ENCODE measurements at places on chromosomes 5 and 9. TPM values are rescaled to one million over a fixed set of nuclear protein-coding genes. Genes with fewer than 3 reads are reported as not detected.

The CMBL gene
- 3.7 TPM for total RNA-seq

GRCh38 chr9:105004466-105005090 is 76.6 kb upstream of the ABCA1 start:
- H3K4me1 ChIP-seq = no peaks in the 10 kb centered on the region
- no peaks in the 10 kb centered on the region for H3K36me3 ChIP-seq
- H3K4me3 ChIP-seq = no peak overlapping the region
- no peaks in the 10 kb centered on the region for H3K27me3 ChIP-seq
- H3K27ac ChIP-seq = no peak overlapping the region

GRCh38 chr9:135681161-135681560 is 18.1 kb downstream of the LCN9 start:
- no peaks in the 10 kb centered on the region for H3K36me3 ChIP-seq
- H3K4me1 ChIP-seq = no peaks in the 10 kb centered on the region
- no peak overlapping the region for H3K27ac ChIP-seq
- peaks cover 3% of the 10 kb centered on the region for H3K27me3 ChIP-seq
- no peak overlapping the region for H3K4me3 ChIP-seq

- H3K4me3 ChIP-seq = no peak overlapping the region
- no peak overlapping the region for H3K27ac ChIP-seq
- no peak for DNase-seq
- H3K27me3 ChIP-seq = no peaks in the 10 kb centered on the region
Measured at GRCh38 chr5:89374818-89375521, 492.0 kb upstream of the MEF2C start.

DNA sequence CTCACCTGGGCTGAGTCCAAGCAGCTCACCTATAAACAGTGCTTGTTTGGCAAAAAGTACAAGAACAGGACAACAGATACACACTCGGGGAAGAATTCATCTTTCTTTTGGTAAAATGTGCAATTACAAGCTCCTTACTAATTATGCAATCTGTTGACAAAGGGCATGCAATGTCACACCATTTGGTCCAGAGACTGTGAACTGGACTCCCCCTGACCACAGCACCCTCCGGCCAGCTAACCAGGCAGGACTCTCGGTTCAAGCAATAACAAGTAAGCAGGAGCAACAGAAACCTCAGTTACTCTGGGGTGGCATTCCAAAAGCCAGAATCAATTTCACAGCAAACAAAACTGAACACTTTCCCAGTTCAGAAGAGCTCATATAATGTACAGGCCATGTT is 113.8 kb downstream of the GNAQ start:
- H3K4me3 ChIP-seq = no peak overlapping the region
- peaks cover 9% of the 10 kb centered on the region for H3K36me3 ChIP-seq
- no peaks in the 10 kb centered on the region for H3K4me1 ChIP-seq
- no peak for DNase-seq

DNA sequence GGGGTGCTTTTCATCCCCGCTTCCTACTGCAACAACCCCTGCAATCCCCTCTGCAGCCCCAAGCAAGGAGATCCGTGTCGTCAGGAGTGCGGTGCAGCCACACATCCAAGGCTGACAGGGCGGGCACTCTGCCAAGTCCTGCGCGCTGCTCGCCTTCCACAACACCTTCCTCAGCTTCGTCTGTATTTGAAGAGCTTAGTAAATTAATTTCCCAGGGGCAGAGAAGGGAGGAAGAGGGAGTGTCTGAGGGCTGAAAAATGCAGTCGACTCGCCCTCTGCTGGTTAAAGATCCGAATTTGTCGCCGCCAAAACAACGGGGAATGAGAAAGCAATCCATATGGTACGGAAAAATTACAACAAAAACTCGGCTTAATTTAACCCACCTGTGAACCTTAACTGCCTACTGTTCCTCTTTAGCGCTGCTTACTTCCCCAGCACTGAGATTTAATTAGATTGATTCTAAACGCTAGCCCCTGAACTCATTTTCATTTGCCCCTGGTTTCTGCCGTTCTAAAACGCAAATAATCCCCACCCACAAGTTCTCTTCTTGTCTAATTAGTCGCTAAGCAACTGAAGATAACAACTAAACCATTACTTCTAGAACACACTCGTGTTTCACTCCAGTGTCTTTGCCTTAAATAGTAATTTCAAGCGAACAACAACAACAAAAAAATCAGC is 10.9 kb upstream of the PCDHB1 start:
- no peak overlapping the region for H3K4me3 ChIP-seq
- no peaks in the 10 kb centered on the region for H3K4me1 ChIP-seq
- no peaks in the 10 kb centered on the region for H3K36me3 ChIP-seq
- no peak for DNase-seq

Data from CD8-positive, alpha-beta memory T cell (primary cell).